NCI-H1694 (cell line): ENCODE measurements at places on chromosomes 16 and 17.

DNA sequence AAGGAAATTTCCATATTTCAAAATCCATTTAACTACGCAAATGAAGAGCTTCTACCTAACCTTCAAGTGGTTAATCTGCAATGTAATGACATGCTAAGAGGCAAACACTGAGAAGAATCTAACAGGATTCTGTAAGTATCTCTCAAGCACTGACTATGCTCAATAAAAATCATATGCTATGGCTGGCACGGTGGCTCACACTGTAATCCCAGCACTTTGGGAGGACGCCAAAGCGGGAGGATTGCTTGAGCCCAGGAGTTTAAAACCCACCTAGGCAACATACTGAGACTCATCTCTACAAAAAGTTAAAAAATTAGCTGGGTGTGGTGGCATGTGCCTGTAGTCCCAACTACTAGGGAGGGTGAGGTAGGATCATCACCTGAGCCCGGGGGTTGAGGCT, 32.7 kb downstream of the GNA13 start:
- DNase-seq, result no peak

GRCh38 chr17:45240905-45241327, 19.2 kb downstream of the FMNL1 start:
- no peak for DNase-seq

- no peak for DNase-seq
These were observed 410.5 kb downstream of the WWOX start for GRCh38 chr16:78509965-78510364.

- DNase-seq, result peak; percentile 36
These were observed 1.2 kb downstream of the GRB2 start for GRCh38 chr17:75404223-75404730.

GRCh38 chr16:23469814-23470213, 16.8 kb upstream of the COG7 start:
- no peak for DNase-seq

DNA sequence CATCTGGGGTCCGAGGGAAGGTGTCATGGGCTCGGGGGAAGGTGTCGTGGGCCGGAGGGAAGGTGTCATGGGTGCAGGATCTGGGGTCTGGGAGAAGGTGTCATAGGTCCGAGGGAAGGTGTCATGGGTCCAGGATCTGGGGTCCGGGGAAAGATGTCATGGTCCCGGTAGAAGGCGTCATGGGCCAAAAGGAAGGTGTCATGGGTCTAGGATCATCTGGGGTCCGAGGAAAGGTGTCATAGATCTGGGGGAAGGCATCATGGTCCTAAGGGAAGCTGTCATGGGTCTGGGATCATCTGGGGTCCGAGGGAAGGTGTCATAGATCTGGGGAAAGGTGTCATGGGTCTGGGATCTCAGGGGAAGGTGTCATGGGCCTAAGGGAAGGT, 942 bp downstream of the RAB40C start:
- no peak for DNase-seq

GRCh38 chr17:1638171-1638590, 7.4 kb downstream of the SCARF1 start:
- DNase-seq, result no peak

- DNase-seq, result no peak
These were observed 644 bp upstream of the ARL2BP start for GRCh38 chr16:57244463-57244766.

DNA sequence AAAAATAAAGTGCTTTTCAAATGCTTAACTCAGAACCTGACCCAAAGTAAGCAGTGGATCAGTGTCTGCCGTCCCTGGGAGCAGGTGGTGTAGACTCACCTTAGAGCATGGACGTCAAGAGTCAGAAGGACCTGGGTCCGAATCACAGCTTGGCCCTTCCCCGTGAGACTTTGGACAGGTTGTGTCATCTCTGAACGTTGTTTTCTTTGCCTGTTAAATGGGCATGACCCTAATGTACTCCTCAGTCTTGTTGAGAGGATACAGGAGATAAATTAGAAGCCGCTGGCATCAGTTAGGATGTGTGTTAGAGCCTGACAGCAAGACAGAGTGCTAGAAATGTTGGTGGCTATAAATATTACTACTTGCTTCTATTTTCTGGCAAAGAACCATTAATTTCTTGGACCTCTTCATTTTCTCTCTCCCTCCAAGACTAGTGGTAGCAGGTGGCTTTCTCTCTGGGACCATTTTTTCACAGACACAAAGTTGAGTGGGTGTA, 68.8 kb downstream of the RAB11FIP4 start:
- DNase-seq, result no peak

- DNase-seq, result no peak
These were observed at the start of gene MEFV for GRCh38 chr16:3256146-3256865. Gene MEFV, minus strand, starts transcription at chr16:3256633. Its CDS starts 46 bp downstream, at chr16:3256587.

DNA sequence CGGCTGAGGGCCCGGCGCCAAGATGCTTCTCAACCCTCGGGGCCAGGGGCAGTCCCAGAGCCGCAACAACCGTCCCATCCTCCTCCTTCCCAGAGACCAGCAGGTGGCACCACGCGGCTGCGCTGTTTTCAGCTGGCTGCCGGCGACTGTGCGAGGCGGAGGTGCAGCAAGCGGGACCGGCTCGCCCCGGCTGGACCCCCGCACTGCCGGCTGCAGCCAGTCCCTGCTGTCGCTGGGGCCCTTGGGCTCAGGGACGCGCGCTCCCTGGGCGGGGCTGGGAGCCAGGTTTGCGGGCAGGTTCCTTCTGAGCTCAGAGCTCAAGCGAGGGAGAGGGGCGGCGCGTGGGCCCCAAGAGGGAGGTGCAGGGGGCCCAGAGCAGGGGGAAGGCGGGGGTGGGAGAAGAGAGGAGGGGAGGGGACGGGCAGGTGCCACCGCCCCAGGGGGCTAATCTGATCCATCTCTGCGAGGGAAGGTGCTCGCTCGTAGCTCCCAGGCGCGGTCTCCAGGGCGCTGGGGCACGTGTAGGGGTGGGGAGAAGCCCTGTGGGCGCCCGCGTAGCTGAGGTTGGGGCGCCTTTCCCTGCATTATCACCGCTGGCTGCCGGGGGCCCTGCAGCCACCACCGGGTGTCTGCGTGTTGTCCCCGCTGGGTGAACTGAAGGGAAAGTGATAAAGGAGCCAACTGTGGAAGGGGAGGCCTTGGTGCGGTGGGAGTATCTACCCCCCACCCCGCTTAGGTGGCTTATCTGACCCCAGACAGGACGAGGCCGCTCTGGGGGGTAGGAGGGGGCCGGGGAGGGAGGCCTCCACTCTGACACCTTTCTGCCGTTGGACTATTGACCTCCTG, 24.2 kb downstream of the STAT5A start:
- DNase-seq, result peak; percentile 82

GRCh38 chr16:51050377-51050706, 100.7 kb downstream of the SALL1 start:
- no peak for DNase-seq

- no peak for DNase-seq
These were observed 2.8 kb downstream of the RNF40 start for GRCh38 chr16:30764816-30765465.

- no peak for DNase-seq
These were observed 120.0 kb upstream of the GOT2 start for GRCh38 chr16:58853854-58854791.

DNA sequence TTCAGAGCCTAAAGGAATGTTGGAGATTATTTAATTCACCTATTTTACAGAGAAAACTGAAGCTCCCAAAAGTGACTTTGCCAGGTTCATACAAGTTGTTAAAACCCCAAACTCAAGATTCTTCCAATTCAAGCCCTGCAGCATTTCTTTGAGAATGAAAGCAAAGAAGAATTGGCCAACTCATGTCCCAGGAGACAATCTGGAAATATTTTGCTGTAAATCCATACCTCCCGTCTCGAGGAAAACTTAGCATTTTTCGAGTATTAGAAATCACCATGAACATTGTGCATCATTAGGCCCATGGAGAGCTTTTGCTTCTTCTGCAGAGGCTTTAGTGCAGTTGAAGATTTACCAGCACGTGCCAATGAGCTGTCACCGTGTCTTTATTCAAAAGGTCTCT, 176.4 kb upstream of the KCNJ16 start:
- DNase-seq, result no peak

GRCh38 chr16:75552951-75553350, 3.1 kb downstream of the TMEM231 start:
- no peak for DNase-seq

GRCh38 chr17:65850486-65850885, 289.0 kb upstream of the AXIN2 start:
- no peak for DNase-seq
